ENCODE measurements at places on chromosomes 3 and 15. TPM values are rescaled to one million over a fixed set of nuclear protein-coding genes. Genes with fewer than 3 reads are reported as not detected.

GRCh38 chr15:85821545-85821944 lies 26.8 kb upstream of the KLHL25 start:
- no peak for DNase-seq

CDHR4 gene
- total RNA-seq: 0.89 TPM

RETNLB gene
- total RNA-seq: not detected

- DNase-seq: no peak
Measured at GRCh38 chr3:69504232-69504631, 118.3 kb upstream of the FRMD4B start.
